ENCODE measurements at places on chromosomes 7 and 10. TPM values are rescaled to one million over a fixed set of nuclear protein-coding genes. Genes with fewer than 3 reads are reported as not detected.
A peak's percentile ranks its signal among the peaks of the same experiment; 100 is the strongest.

Gene HTR5A
- not detected for total RNA-seq

Gene ACSM6
- not detected for total RNA-seq

Gene BAMBI
- 0.80 TPM for total RNA-seq

Gene SRRM3
- 0.40 TPM for total RNA-seq

Gene HMX3
- total RNA-seq = not detected

Gene DNAAF5
- 68.0 TPM for total RNA-seq

DNA sequence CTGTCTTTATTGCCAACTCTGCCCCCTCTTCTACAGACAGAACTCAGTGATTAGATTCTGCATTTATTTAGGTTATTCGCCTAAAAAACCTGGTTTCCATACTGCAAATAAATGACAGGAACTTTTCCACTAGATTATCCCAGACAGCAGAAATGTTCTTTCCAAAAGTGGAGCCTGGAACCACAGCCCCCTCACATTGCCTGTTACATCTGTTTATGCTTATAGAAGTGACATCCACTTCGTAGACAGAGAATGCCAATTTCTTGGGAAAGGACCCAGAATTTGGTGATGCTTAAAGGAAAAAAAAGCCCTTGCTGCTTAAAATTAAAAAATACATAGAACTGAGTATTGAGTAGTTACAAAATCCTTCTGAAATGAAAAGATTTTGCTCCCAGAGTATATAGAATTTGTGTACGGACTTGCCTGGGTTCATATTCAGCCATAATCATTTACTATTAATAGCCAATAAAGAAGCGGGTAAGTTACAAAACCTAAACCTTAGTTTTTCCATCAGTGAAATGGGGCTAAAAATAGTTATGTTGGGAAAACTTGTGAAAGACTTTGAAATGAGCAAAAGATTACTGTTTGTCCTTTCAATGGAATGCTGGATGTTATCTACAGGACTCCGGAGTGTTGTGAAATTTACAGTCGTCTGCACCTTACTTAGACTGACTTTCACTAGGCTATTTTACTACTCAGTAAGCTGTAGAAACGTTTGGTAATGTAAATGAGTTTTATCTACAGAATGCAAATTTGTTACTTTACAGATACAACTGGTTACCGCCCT, 1.1 kb upstream of the PPP1R9A start:
- DNase-seq = no peak

DNA sequence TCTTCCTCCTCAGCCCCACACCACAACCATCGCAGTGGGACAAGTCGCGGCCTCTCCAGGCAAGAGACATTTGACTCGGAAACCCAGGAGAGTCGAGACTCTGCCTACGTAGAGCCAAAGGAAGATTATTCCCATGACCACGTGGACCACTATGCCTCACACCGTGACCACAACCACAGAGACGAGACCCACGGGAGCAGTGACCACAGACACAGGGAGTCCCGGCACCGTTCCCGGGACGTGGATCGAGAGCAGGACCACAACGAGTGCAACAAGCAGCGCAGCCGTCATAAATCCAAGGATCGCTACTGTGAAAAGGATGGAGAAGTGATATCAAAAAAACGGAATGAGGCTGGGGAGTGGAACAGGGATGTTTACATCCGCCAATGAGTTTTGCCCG, 112.1 kb downstream of the NSUN6 start:
- DNase-seq = no peak

DNA sequence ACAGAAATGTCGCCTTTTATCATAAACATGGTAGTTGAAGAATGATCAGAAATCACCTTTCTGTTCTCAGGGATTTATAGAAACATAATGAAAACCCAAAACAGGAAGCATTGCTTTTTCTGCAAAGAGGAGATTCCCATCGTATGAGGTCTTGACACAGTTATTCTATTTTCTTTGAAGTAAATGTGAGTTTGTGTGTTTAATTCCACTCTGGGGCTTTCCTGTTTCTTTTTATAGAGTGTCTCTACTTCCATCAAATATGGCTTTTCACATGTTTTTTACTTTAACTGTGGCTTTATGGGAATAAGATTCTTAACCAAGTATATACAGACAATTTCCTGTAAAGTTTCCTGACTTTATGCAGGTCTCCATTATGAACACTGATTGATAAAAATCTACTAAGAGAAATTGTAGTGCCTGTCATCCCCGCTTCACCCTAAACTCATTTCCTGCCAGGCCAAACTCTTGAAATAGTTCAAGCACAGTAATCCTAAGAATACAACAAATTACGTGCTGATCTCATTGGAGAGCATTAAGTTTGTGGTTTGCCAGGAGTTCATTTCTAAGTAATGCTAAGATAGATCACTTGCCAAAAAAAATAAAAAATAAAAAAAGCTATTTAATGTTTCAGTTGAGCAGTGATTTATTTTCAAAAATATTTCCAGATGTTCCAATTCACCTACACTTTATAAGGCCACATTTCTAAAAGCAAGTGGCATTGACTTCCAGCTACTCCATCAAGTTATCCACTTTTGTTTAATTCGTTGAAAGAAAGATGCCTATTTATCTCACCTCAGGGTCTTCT, 52.2 kb upstream of the SEC61G start:
- DNase-seq = peak; percentile 82

DNA sequence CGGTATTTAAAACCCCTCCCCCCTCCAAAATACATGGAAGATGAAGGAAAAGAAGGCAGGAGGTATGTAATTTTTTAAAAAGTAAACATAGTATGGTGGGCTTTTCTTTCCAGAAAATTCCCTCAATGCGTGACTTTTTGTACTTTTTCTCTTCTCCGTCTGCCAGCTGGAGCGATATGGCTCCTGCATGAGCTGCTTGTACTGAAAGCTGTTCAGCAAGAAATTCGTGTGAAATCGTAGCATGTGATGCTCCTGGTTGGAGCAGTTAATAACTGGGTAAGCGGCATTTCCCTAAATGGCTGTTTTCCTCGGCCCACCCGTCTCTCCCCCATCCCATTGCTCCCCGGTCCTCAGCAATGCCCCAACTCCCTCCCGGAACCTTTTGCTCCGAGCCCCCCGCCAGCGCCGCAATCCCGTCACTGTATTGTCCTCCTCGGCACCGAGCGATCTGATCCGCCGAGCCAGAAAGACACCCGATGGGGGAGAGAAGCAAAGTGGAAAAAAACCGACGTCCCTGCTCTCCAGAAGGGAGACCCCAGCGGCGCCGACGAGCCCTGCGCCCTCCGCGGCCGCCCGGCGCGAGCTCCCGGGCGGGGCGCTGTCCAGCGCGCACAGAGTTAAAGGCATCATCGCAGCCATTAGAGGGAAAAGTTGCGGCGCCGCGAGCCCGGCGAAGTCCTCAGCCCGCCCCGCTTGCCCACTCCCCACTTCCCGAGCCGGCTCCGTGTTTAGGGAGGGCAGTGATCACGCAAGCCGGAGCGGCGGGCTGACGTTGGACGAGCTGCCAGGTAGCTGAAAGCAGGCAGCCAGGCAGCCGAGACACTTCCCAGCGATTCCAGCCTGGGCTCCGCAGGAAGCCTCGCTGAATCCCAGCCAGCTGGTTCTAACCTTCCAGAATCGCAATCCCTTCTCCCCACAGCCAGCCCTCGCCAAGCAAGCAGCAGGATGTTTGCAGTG, at the start of gene VSTM2A:
TSS of gene VSTM2A (plus strand) at position 707 of the 957 bp plus-strand sequence. CDS start 356 bp downstream, outside the sequence.
- DNase-seq = peak; percentile 9

GRCh38 chr7:125661677-125662076, 732.1 kb upstream of the POT1 start:
- no peak for DNase-seq

DNA sequence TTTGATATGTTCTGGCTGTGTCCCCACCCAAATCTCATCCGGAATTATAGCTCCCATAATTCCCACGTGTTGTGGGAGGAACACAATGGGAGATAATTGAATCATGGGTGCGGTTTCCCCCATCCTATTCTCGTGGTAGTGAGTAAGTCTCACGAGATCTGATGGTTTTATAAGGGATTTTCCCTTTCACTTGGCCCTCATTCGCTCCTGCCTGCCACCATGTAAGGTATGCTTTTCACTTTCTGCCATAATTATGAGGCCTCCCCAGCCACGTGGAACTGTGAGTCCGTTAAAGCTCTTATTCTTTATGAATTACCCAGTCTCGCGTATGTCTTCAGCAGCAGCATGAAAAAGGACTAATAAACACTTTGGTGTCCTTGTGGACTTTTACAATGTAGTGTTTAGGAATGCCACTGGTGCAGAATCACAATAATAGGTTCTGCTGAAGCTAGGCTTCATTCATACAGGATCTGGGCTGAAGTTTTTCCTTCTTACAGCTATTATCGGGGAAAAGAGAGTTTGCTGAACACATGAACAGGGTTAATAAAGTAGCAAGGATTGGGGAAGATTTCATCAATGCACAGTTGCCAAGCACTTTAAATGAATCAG, 74.3 kb downstream of the CPED1 start:
- no peak for DNase-seq

DNA sequence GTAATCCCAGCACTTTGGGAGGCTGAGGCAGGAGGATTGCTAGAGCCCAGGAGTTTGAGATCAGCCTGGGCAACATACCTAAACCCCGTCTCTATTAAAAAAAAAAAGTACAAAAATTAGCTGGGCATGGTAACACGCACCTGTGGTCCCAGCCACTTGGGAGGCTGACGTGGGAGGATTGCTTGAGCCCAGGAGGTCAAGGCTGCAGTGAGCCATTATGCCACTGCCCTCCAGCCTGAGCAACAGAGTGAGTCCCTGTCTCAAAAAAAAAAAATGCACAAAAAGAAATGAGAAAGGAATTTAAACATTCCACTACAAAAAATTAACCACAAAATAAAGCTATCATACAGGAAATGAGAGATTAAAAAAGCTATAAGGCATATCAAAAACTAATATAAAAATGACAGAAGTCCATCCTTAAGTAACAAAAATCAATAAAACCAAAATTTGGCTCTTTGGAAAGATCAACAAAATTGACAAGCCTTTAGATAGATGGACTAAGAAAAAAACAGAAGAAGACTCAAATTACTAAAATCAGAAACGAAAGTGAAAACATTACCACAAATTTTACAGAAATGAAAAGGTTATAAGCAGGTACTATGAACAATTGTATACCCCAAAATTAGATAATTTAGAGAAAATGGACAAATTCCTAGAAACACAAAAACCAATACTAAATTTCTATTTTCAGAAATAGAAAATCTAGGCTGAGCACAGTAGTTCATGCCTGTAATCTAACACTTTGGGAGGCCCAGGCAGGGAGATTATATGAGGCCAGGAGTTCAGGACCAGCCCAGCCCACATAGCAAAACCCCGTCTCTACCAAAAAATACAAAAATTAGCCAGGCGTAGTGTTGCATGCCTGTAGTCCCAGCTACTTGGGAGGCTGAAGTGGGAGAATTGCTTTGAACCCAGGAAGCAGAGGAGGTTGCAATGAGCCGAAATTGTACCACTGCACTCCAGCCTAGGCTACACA, 42.4 kb upstream of the NANOS1 start:
- DNase-seq = no peak

DNA sequence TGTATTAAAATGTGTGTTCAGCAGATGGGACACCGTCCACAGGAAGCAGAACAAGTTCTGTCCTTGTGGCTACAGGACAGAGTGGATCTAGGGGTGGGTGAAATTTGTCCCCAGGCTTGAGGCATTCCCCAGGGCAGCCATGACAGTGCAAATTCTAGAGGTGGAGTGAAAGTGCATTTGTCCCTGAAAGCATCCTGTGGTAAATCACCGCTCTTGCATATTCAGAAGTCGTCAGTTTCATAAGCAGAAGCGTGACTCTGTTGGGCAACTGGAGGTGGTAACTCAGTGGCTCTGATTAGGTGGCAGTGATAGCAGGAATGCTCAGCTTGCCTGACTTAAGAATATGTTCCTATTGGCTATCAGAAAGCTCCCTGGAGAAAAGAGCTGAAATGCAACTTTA, 96.6 kb downstream of the SNX10 start:
- DNase-seq = no peak

GRCh38 chr7:107090457-107090856, 46.0 kb downstream of the PRKAR2B start:
- no peak for DNase-seq

DNA sequence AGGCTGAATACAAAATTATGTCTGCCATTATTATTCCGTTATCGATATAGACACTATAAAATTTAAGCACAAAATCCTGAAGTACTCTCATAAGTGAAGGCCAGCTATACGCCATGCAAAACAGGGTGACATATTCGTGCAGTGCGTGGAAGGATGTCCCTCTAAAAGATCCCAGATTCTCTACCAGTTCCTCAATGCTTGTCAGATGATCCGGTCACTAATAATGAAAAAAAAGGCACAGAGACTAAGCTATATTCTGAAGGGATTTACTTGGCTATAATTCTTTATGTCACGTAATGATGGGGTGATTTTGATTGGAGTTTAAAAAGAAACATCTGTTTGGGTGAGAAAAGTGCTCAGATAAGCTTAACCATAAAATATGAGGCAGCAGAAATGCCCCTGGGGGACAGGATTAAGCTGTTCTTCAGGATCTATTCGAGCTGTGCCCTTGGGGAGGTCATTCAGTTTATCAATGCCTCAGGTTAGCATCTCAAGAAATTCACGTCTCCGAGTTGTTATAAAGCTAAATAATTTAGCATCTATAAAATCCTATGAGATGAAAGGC, 229.7 kb upstream of the PITRM1 start:
- DNase-seq = no peak

- no peak for DNase-seq
Observed at GRCh38 chr10:34960983-34961382, 129.2 kb downstream of the CUL2 start.

DNA sequence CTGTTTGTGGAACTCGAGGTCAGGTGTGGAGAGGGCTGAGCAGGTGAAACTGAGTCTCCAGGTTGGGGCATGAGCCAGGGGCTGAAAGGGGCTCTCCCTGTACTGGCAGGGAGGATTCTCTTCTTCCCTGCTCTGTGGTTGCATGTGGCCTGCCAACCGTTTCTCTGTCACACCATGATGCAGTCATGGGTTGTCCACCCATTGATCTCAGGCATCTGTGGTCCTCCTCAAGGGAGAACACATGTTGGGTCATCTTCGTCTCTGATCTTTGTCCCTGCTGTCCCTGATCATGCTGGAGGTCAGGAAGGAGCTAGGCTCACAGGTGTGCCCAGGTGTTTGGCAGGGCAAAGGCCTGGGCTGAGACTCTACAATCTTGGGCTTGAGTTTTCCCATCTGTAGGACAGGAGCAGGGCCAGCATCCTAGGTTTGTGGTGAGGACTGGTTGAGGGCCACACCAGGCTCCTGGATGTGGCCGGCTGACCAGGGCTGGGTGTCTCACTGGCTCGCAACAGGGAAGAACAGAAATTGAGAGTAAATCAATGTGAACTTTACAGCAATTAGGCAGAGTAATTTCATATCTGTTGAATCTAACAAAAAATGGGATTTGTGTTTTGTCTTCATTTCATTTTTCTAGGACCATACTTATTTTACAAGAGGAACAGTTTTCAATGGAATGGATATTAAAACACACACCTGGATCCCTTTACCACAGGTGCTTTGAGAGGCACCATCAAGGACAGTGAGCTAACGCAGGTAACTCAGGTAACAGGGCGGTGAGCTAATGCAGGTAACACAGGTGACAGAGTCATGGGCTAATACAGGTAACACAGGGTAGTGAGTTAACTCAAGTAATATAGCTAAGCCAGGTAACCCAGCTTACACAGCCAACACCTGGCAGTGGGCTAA, 58.5 kb upstream of the IGFBP3 start:
- no peak for DNase-seq

- DNase-seq = peak; percentile 78
Observed at GRCh38 chr7:107463139-107464078, 6.4 kb upstream of the GPR22 start.

All from LHCN-M2 (cell line).